GM12878 (cell line): ENCODE measurements at places on chromosomes 2 and 18. TPM values are rescaled to one million over a fixed set of nuclear protein-coding genes. Genes with fewer than 3 reads are reported as not detected.
A peak's percentile ranks its signal among the peaks of the same experiment; 100 is the strongest.

IL36G gene
- total RNA-seq: not detected in 2 replicates

AMER3 gene
- total RNA-seq: not detected in 2 replicates

GATA6 gene
- 0.05 TPM in 2 replicates for total RNA-seq

AKAIN1 gene
- not detected in 2 replicates for total RNA-seq

GAD1 gene
- 0.43 and 0.62 TPM in 2 replicates for total RNA-seq

GPR75 gene
- 1.7 and 2.5 TPM in 2 replicates for total RNA-seq

CCDC68 gene
- not detected in 2 replicates for total RNA-seq

- peaks cover 3% of the 10 kb centered on the region; the same call in 1 of the 2 replicates for H3K36me3 ChIP-seq
- H3K4me3 ChIP-seq: no peak overlapping the region
- H3K4me1 ChIP-seq: no peaks in the 10 kb centered on the region
- no peak for DNase-seq
- no peaks in the 10 kb centered on the region for H3K27me3 ChIP-seq
- no peak overlapping the region for H3K27ac ChIP-seq
These were observed 22.4 kb downstream of the ARL6IP6 start for GRCh38 chr2:152740743-152741328.

DNA sequence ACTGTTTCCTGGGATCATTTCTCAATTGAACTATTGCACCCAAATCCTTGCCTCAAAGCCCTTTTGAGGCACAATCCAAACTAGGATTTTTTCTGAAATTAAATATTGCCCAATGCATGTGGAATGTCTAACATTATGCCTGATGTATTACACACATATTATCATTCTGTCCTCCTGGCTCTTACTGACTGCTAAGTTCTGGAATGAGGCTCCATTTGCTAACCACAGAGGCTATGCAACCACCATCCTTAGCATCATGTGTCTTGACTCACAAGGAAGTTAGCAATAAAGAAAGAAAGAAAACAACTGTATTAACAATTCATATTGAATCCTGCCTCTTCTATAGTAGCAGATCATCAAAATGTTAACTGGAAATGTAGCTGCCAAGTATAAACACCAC is 1142.7 kb downstream of the CNTNAP5 start:
- H3K4me3 ChIP-seq: no peak overlapping the region
- DNase-seq: no peak
- no peaks in the 10 kb centered on the region for H3K4me1 ChIP-seq
- no peaks in the 10 kb centered on the region for H3K27me3 ChIP-seq
- H3K27ac ChIP-seq: no peak overlapping the region

DNA sequence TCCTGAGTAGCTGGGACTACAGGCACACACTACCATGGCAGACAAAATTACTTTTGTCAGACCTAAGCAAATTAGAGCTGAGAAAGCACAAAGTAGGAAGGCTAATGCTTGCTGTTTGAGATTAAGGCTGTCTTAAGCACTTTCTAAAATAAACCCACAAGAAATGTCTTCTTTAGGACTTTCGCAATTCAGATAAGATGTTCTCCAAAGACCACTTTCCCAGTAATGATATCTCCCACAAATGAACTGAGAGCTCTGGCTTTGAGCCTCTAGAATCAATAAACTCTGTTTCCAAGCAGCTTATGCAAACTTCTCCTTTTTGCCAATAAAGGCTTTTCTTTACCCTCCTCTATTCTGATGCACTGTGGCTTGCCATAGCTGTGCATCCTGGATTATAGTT is 32.0 kb upstream of the GALNT1 start:
- H3K4me3 ChIP-seq: no peak overlapping the region
- H3K27ac ChIP-seq: no peak overlapping the region
- no peaks in the 10 kb centered on the region for H3K4me1 ChIP-seq
- no peaks in the 10 kb centered on the region for H3K27me3 ChIP-seq

- H3K4me3 ChIP-seq: no peak overlapping the region
- DNase-seq: no peak
- H3K36me3 ChIP-seq: no peaks in the 10 kb centered on the region
- H3K27me3 ChIP-seq: no peaks in the 10 kb centered on the region
- H3K27ac ChIP-seq: no peak overlapping the region
- H3K4me1 ChIP-seq: no peaks in the 10 kb centered on the region
These were observed 45.3 kb downstream of the KLHL29 start for GRCh38 chr2:23430263-23430662.

GRCh38 chr2:152407204-152407721 is 72.3 kb downstream of the FMNL2 start:
- H3K27ac ChIP-seq: peak overlapping the region; percentile 77
- DNase-seq: peak; percentile 55
- H3K4me3 ChIP-seq: peak overlapping the region; percentile 20; the same call in 1 of the 2 replicates

DNA sequence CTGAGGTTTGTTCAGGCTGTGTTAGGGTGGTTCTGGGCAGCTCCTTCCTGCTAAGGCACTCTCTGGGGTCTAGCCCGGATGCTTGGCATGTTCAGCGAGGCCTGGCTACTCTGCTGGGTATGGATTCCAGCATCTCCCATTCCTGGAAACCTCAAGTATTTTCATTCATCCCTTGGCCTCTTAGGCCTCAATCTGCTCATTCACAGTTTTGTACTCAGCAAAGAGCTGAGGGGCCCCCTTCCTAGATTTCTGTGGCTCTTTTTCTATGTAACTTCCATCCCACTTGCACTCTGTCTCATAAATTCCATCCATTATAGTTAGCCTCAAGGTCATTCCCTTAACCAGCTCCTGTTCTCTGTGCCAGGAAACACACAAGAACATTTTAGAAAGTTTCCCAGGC is 798.8 kb upstream of the HS6ST1 start:
- H3K4me3 ChIP-seq: no peak overlapping the region
- no peaks in the 10 kb centered on the region for H3K27me3 ChIP-seq
- DNase-seq: no peak
- no peaks in the 10 kb centered on the region for H3K36me3 ChIP-seq
- peaks cover 7% of the 10 kb centered on the region for H3K4me1 ChIP-seq

- no peak overlapping the region for H3K27ac ChIP-seq
- no peaks in the 10 kb centered on the region for H3K27me3 ChIP-seq
- no peaks in the 10 kb centered on the region for H3K4me1 ChIP-seq
- H3K4me3 ChIP-seq: no peak overlapping the region
These were observed 618.0 kb downstream of the CCDC85A start for GRCh38 chr2:56801770-56802169.

DNA sequence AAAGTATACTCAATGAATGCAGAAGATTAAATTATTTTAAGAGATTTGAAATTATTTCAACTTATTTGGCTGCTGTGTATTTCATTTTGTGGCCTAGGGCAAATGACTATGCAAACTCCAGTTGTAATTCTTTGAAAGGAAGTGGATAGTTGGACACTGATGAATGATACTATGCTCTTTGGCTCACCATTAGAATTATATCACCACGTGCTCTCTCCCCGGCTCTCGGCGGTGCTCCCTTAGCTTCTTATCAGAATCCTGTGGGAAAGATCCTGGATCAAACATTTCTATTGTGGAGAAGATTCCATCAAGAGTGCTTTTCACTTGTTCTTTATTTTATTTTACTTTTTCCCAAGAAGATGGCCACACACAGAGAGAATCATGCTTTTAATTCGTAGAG is 55.2 kb downstream of the ADCYAP1 start:
- no peak overlapping the region for H3K4me3 ChIP-seq
- H3K36me3 ChIP-seq: no peaks in the 10 kb centered on the region
- H3K27ac ChIP-seq: no peak overlapping the region
- DNase-seq: no peak
- no peaks in the 10 kb centered on the region for H3K27me3 ChIP-seq

- H3K27ac ChIP-seq: no peak overlapping the region
- no peak overlapping the region for H3K4me3 ChIP-seq
- no peaks in the 10 kb centered on the region for H3K36me3 ChIP-seq
- DNase-seq: no peak
- peaks cover 7% of the 10 kb centered on the region for H3K4me1 ChIP-seq
- no peaks in the 10 kb centered on the region for H3K27me3 ChIP-seq
These were observed 205.5 kb downstream of the BCL2 start for GRCh38 chr18:63113899-63114565.

DNA sequence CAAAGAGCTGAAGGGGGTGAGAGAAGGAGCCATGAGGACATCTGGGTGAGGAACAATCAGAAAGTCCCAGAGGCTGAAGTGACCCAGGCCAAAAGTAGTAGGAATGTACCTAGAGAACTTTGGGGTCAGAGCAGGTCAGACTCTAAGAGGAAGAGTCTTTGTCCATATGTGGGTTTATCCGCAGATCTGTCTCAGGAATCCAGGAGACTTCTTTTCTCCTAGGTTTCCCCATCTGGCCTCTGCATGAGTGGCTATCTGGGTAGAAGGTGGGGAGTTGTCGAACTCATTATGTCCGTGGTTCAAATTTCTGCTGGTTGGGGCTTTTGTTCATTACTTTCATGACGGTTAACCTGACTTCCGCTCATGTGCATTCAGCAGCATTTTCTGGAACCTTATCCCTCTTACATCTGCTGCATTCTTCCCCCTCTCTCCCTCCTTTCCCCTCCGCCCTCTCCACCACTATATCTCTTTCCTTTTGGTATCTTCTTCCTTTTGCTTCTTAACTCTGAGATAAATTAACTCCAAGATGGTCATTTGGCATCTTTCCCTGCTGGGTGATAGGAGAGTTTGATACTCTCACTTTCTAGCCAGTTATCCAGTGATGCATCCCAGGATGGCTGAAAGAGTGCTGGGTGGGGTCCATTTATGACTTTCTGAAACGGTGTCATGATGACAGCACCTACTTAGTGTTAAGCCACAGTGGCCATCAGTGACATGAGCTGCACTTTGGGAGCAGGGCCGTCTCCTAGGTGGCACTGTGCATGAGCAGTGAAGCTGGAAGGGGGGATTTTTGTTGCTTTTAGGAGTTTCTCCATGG is 2.1 kb downstream of the LIPG start:
- H3K27me3 ChIP-seq: peaks cover 18% of the 10 kb centered on the region; the same call in 1 of the 2 replicates
- no peak overlapping the region for H3K27ac ChIP-seq
- H3K4me3 ChIP-seq: no peak overlapping the region
- DNase-seq: no peak
- H3K4me1 ChIP-seq: no peaks in the 10 kb centered on the region
- H3K36me3 ChIP-seq: no peaks in the 10 kb centered on the region

DNA sequence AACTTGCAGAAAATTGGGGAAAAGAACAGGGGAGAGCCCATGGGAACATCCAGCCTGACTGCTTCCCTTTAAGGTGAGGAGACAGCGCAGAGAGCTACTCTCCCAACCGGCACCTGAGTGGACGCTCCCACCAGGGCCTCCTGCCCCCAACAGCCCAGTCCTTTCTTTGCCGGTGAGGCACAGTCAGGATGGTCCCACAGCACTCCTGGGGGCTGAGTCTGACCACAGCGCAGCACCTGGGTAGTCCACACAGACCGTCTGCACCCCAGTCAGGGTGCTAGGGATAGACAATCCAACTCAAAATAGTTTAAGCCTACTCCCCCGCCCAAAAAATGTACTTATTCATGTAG is 74.5 kb downstream of the MEX3C start:
- H3K4me1 ChIP-seq: no peaks in the 10 kb centered on the region
- no peak overlapping the region for H3K27ac ChIP-seq
- no peaks in the 10 kb centered on the region for H3K36me3 ChIP-seq
- no peaks in the 10 kb centered on the region for H3K27me3 ChIP-seq
- DNase-seq: no peak

- no peak overlapping the region for H3K4me3 ChIP-seq
- no peak overlapping the region for H3K27ac ChIP-seq
- H3K27me3 ChIP-seq: no peaks in the 10 kb centered on the region
- no peak for DNase-seq
- H3K4me1 ChIP-seq: no peaks in the 10 kb centered on the region
- H3K36me3 ChIP-seq: no peaks in the 10 kb centered on the region
These were observed 270.9 kb downstream of the CYP26B1 start for GRCh38 chr2:71876542-71877451.

GRCh38 chr2:47724221-47724981 is 58.5 kb upstream of the MSH6 start:
- peak; percentile 100 for DNase-seq
- no peaks in the 10 kb centered on the region for H3K36me3 ChIP-seq
- peak overlapping the region; percentile 77 for H3K27ac ChIP-seq
- no peaks in the 10 kb centered on the region for H3K27me3 ChIP-seq
- H3K4me1 ChIP-seq: peaks cover 49% of the 10 kb centered on the region
- no peak overlapping the region for H3K4me3 ChIP-seq

DNA sequence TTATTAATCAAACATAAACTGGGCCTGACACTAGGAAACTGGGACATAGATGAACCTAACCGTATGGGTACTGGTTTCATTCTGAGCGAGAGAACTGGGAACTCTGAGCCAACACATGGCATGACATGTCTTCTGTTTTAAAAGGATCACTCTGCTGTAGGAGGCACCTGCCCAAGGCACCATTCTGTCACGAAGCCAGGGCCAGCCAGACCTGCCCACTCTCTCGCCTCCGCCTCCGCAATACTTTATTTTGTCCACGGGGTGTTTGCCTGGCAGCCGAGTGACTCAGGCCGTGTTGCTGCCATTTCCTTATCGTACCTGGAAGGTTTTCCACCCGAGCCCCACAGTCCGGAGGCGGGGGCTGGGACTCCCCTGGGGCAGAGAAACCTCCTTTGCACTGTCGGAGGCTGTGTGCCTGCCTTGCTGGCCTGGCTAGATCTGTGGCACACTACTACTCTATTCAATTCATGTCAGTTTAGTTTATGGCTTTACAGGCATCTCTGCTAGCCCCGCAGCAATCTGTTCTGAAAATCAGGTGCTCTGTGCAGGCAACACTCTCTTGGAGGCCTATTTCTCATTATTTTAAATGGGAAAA is 120.4 kb upstream of the ACKR3 start:
- H3K36me3 ChIP-seq: no peaks in the 10 kb centered on the region
- DNase-seq: no peak
- H3K4me3 ChIP-seq: no peak overlapping the region
- H3K4me1 ChIP-seq: no peaks in the 10 kb centered on the region
- no peak overlapping the region for H3K27ac ChIP-seq

DNA sequence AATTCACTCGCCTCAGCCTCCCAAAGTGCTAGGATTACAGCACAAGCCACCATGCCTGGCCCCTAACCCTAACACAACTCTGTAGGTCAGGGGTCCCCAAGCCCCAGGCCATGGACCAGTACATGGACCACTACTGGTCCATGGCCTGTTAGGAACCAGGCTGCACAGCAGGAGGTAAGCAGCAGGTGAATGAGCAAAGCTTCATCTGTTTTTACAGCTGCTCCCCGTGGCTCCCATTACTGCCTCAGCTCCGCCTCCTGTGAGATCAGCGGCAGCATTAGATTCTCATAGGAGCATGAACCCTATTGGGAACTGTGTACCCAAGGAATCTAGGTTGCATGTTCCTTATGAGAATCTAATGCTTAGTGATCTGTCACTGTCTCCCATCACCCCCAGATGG is 201.7 kb downstream of the NRP2 start:
- no peak for DNase-seq
- no peaks in the 10 kb centered on the region for H3K36me3 ChIP-seq
- no peaks in the 10 kb centered on the region for H3K27me3 ChIP-seq
- no peak overlapping the region for H3K27ac ChIP-seq
- H3K4me1 ChIP-seq: no peaks in the 10 kb centered on the region
